ENCODE measurements at places on chromosomes 4 and X. TPM values are rescaled to one million over a fixed set of nuclear protein-coding genes. Genes with fewer than 3 reads are reported as not detected.

GRCh38 chrX:19156186-19156585, 33.9 kb upstream of the ADGRG2 start:
- H3K27me3 ChIP-seq = no peaks in the 10 kb centered on the region
- DNase-seq = no peak
- H3K36me3 ChIP-seq = no peaks in the 10 kb centered on the region
- H3K27ac ChIP-seq = no peak overlapping the region

- no peaks in the 10 kb centered on the region for H3K27me3 ChIP-seq
- H3K36me3 ChIP-seq = no peaks in the 10 kb centered on the region
- no peak for DNase-seq
- no peaks in the 10 kb centered on the region for H3K4me1 ChIP-seq
- no peak overlapping the region for H3K27ac ChIP-seq
Observed at GRCh38 chrX:123348468-123348867, 164.4 kb downstream of the GRIA3 start.

GRCh38 chr4:80007745-80008149, 65.3 kb downstream of the ANTXR2 start:
- H3K27me3 ChIP-seq = no peaks in the 10 kb centered on the region
- H3K4me1 ChIP-seq = peaks cover 19% of the 10 kb centered on the region
- peak overlapping the region; percentile 17 for H3K27ac ChIP-seq
- H3K4me3 ChIP-seq = no peak overlapping the region

DNA sequence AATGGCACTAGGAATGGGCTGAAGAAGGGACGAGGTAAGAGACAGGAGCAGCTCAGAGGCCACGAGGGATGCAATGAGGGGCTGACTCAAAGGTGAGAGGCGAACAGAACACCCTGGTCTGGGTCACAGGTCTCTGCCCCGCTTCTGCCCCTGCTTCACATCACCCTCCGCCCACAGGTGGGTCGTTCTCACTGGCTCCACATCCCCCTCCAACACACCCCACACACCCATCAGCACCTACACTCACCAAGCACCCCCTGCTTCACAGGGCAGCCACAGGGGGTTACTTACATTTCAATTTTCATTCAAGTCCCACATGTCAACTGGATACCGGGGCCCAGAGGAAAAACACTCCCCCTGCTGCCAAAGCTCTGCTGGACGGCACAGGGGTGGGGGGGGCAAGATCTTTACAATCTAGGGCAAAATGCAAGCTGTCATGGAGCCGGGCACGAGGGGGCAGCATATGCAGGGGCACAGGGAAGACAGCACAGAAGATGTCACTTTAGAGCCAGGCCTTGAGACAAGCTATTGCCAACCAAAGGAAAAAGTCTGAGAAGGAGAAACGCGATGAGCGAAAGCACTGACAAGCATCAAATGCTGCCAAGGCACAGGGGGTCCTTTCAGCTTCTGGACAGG, 94.0 kb downstream of the AFAP1 start:
- DNase-seq = no peak
- H3K4me3 ChIP-seq = no peak overlapping the region
- H3K27ac ChIP-seq = no peak overlapping the region
- H3K4me1 ChIP-seq = peaks cover 18% of the 10 kb centered on the region

RBMXL3 gene
- not detected for total RNA-seq

VAMP7 gene
- 17.0 TPM for total RNA-seq

GRCh38 chr4:73707918-73708577, 32.3 kb upstream of the CXCL8 start:
- no peak overlapping the region for H3K27ac ChIP-seq
- H3K4me1 ChIP-seq = no peaks in the 10 kb centered on the region
- no peak overlapping the region for H3K4me3 ChIP-seq
- no peak for DNase-seq
- no peaks in the 10 kb centered on the region for H3K36me3 ChIP-seq
- H3K27me3 ChIP-seq = no peaks in the 10 kb centered on the region

- H3K27me3 ChIP-seq = no peaks in the 10 kb centered on the region
- no peak overlapping the region for H3K4me3 ChIP-seq
- no peak overlapping the region for H3K27ac ChIP-seq
- no peak for DNase-seq
- H3K36me3 ChIP-seq = no peaks in the 10 kb centered on the region
Observed at GRCh38 chrX:81229901-81230300, 28.0 kb downstream of the SH3BGRL start.

GRCh38 chrX:24018809-24019208, 8.2 kb downstream of the KLHL15 start:
- peaks cover 16% of the 10 kb centered on the region for H3K4me1 ChIP-seq
- H3K4me3 ChIP-seq = no peak overlapping the region
- no peak overlapping the region for H3K27ac ChIP-seq
- no peaks in the 10 kb centered on the region for H3K36me3 ChIP-seq
- H3K27me3 ChIP-seq = no peaks in the 10 kb centered on the region

DNA sequence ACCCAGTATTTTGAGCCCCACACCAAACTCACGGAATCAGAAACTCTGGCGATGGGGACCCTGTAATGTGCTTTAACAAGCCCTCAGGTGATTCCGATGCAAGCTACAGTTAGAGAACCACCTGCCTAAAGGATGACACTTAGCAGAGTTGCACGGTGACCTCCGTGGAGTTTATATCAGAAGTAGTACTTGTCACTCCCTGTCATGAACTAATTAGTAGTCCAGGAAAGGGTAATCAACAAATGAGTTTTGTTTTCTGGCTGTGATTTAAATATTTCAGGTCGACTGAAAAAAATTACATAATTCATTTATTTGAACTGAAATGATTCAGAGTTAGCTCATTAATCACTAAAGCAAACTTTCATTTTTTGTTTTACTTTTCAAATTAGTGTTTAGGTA, 56.4 kb downstream of the TMA16 start:
- peaks cover 5% of the 10 kb centered on the region for H3K4me1 ChIP-seq
- no peak for DNase-seq
- H3K4me3 ChIP-seq = no peak overlapping the region
- H3K27me3 ChIP-seq = no peaks in the 10 kb centered on the region
- H3K36me3 ChIP-seq = no peaks in the 10 kb centered on the region
- no peak overlapping the region for H3K27ac ChIP-seq

DNA sequence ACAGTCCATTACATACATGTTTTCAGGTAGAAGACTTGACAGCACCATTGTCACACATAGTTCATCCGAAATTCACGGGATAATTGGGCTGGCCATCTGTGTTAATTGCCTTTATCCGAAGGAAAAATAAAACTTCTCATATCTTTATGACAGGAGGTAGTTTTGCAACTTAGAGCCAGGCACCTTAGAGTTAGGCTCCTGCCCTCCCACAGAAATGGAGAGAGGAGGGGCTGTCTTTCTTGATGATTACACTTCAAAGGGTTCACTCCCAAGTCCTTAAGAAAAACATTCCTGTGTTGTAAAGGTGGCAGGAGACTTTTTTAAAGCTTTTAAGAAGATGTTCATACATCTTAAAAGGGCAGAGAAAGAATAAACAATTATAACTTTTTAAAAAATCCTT, 10.5 kb upstream of the SCARB2 start:
- H3K36me3 ChIP-seq = no peaks in the 10 kb centered on the region
- no peaks in the 10 kb centered on the region for H3K4me1 ChIP-seq
- no peak for DNase-seq

GRCh38 chr4:83692028-83692427, 156.1 kb downstream of the GPAT3 start:
- DNase-seq = no peak
- no peaks in the 10 kb centered on the region for H3K4me1 ChIP-seq
- H3K36me3 ChIP-seq = no peaks in the 10 kb centered on the region

BEX5 gene
- 12.4 TPM for total RNA-seq

DNA sequence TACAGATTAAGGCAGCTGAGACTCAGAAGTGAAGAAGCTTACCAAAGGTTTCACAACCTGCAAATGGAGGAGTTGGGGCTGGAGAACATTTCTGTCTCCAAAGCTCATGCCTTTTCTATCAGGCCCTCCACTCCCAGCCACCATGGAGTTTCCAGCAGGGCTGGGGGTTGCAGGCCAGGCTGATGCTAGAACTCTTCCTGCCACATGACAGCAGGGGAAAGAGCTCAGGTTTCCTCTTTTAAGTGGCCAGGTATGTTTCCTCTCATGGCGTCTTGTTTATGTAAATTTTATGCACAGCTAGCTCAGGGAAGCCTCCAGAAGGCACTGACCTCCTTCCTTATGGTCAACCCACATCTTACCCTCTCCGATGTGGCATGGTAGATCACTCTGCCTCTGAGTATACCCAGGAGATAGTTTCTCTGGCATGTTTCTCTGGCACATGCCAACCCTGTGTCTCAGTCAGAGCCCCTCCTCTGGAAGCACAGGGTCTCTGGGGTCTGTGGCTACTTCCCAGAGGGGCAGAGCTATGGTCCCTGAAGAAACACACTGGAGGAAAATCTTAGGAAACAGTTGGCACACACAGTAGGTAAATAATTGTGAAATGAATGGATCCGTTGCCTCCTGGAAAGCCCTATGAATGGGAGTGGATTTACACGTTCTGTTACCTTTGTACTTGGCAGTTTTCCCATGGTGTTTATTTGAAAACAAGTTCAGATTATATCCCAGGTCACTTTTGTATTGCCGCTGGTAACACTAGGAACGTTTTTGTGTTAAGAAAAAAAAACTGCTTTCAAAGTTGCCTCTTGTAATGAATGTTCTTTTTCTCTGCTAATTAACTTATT, 28.9 kb downstream of the PDK3 start:
- no peak overlapping the region for H3K27ac ChIP-seq
- H3K4me1 ChIP-seq = peaks cover 21% of the 10 kb centered on the region
- H3K27me3 ChIP-seq = no peaks in the 10 kb centered on the region

DNA sequence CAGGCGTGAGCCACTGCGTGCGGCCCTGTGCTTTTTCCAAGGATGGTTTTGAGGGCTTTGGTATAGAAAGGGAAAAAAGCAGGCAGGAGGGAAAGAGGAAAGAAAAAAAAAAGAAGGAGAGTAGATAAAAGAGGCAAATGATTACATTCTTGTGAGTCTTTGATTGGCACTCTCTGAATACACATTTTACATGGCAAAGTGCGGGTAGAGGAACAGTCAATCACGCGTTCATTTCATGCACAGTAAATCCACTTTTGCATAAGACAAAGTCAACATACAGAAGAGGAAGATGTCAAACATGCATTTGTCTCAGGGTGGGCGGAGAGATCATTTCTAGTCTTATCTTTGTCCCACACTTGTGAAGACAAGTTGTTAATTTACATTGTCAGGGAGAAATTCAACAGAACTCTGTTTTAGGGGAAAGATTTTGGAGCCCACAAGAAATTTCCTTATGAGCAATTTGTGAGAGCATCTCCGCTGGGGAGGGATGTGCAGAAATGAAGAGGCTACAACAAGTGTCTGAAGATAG, 183.2 kb downstream of the DHRSX start:
- no peak overlapping the region for H3K27ac ChIP-seq
- no peak overlapping the region for H3K4me3 ChIP-seq
- no peaks in the 10 kb centered on the region for H3K4me1 ChIP-seq
- no peaks in the 10 kb centered on the region for H3K36me3 ChIP-seq

DNA sequence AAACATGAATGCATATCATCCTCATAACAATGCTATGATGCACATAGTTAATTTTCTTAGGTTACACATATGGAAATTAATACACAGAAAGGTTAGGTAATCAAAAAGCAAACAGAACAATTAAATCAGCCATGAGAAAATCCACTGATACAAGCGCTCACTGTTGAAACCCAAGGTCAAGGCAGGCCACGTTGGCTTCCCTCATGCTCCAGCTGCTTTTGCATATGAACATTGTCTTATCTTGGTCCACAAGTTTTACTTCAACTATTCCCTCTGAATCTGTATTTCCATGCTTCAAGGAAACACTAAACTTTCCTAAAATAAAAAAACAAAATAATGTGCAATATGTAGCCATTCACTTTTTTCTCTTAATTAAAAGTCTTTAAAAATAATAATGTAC, 34.5 kb upstream of the PLA2G12A start:
- H3K4me3 ChIP-seq = no peak overlapping the region
- H3K27me3 ChIP-seq = no peaks in the 10 kb centered on the region
- H3K4me1 ChIP-seq = no peaks in the 10 kb centered on the region
- H3K27ac ChIP-seq = no peak overlapping the region
- no peak for DNase-seq
- H3K36me3 ChIP-seq = no peaks in the 10 kb centered on the region

DNA sequence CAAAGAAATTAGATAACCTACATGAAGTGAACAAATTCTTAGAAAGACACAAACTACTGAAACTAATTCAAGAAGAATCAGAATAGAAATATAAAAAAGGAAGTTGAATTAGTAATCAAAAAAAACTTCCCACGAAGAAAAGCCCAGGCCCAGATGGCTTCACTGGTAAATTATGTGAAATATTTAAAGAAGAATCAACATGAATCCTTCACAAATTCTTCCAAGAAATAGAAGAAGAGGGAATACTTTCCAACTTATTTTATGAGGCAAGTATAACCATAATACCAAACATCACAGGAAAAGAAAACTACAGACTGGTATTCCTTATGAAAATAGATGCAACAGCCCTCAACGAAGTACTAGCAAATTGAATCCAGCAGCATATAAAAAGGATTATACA, 30.7 kb downstream of the MOSPD2 start:
- DNase-seq = no peak
- H3K4me1 ChIP-seq = no peaks in the 10 kb centered on the region
- no peaks in the 10 kb centered on the region for H3K27me3 ChIP-seq
- H3K27ac ChIP-seq = no peak overlapping the region
- peaks cover 8% of the 10 kb centered on the region for H3K36me3 ChIP-seq

DCAF8L2 gene
- not detected for total RNA-seq

- no peaks in the 10 kb centered on the region for H3K4me1 ChIP-seq
- H3K27me3 ChIP-seq = no peaks in the 10 kb centered on the region
- no peak overlapping the region for H3K4me3 ChIP-seq
- no peak overlapping the region for H3K27ac ChIP-seq
- no peak for DNase-seq
- no peaks in the 10 kb centered on the region for H3K36me3 ChIP-seq
Observed at GRCh38 chr4:13766761-13767540, 139.4 kb upstream of the BOD1L1 start.

DNA sequence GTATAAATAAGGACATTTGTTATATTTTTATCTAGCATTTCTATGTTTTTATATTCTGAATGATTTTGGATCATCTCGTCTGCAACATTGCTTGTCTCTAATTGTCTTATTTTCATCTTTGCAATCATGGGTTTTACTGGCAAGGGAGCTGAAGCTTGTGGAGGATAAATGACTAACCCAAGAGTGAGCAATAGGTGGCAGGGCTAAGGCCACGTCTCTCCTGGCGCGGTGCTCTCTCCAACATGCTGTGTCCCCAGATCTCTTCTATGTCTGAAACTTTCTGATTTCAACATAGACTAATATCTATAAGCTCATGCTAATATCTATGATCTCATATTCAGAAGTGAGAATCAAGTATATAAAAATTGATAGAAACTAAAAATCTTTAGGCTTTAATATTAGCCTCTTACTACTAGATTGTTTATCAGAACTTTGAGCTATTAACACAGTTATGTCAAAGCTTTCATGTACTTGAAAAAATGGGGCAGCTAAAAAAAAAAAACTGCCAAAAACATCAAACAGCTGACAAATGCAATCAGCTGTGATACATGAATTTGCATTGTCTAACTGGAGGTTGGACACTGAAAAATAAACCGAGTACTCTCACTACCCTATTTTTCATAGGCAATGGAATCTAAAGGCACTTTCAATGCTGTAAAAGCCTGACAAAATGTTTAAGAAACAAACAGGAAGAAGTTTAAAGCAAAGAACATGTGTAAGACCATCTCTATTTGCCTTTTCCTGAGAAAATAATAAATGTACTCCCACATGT, 169.2 kb downstream of the TMA16 start:
- no peak for DNase-seq
- no peaks in the 10 kb centered on the region for H3K27me3 ChIP-seq
- no peak overlapping the region for H3K4me3 ChIP-seq

POF1B gene
- total RNA-seq = 0.17 TPM

GRCh38 chr4:71913275-71913674, 118.5 kb upstream of the NPFFR2 start:
- H3K27me3 ChIP-seq = no peaks in the 10 kb centered on the region
- no peak overlapping the region for H3K4me3 ChIP-seq
- H3K36me3 ChIP-seq = no peaks in the 10 kb centered on the region
- no peaks in the 10 kb centered on the region for H3K4me1 ChIP-seq
- no peak for DNase-seq

Measured in CD4-positive, alpha-beta T cell (primary cell).